ENCODE measurements at places on chromosomes 5 and 9.
A peak's percentile ranks its signal among the peaks of the same experiment; 100 is the strongest.

GRCh38 chr5:180784497-180785097 is 18.0 kb downstream of the MGAT1 start:
- H3K27ac ChIP-seq: no peak overlapping the region
- peaks cover 14% of the 10 kb centered on the region for H3K36me3 ChIP-seq
- peaks cover 20% of the 10 kb centered on the region for H3K4me1 ChIP-seq
- no peaks in the 10 kb centered on the region for H3K27me3 ChIP-seq
- peak; percentile 86 for DNase-seq

DNA sequence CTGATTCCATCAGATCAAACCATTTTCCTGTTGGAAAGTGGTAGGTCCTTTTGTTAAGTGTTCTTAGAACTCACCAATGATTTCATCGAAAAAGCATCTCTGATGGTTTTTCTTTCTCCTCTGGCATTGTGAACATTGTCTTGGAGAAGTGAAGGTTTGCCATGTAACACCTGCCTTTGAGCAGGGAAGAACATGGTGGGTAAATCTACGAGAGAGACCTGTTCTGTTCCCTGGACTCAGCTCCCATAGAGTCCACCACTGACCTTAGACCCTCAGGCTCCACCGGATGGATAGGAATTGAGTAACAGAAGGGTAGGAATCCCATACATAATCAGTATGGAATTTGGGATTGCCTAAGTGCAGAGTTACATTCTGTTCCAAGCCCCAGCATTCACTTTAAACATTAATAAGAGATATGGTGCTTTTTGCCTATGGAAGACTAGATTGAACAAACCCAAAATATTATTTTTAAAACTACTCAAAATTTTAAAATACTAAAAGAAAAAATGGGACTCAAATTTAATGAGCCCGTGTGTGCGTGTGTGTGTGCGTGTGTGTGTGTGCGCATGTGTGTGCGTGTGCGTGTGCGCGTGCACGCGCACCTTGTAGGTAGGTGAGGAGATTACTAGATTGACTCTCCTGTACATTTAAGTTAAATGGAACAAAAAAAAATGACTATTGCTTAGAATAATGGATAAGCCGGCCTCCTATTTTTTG is 92.0 kb downstream of the C9orf152 start:
- no peak overlapping the region for H3K4me3 ChIP-seq
- H3K27ac ChIP-seq: peak overlapping the region; percentile 64
- peaks cover 20% of the 10 kb centered on the region for H3K4me1 ChIP-seq
- H3K36me3 ChIP-seq: no peaks in the 10 kb centered on the region
- peak; percentile 81 for DNase-seq
- no peaks in the 10 kb centered on the region for H3K27me3 ChIP-seq

DNA sequence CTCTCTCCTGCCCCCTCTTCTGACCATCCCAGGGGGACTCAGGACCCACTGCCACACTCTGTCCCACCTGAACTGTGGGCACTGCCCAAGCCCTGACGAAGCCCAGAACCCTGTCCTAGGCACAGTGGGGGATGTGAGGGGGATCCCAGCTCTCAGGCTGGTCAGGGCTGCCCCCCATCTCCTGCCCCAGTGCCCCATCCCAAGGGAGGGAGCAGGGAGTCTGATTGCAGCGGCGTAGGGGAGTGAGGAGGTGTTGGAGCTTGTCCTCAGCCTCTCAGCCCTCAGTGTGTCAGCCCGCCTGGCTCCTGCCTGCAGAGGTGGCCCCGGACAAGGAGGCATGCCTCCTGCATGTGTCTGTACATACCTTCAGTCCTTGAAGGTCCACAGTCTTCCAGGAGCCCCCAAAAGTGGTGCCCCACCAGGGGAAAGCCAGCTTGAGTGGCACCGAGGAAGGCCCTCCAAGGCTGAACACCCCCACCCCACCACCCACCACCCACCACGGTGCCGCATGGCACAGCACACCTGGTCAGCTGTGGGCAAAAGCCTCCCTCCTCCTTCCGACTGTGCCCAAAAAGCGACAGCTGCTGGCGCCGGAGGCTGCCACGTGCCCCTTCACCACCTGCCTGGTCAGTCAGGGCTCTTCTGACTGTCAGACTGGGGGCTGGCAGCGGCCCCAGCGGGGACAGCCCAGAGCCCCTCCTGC is 930 bp downstream of the SARDH start:
- H3K4me3 ChIP-seq: no peak overlapping the region
- H3K36me3 ChIP-seq: no peaks in the 10 kb centered on the region
- no peak overlapping the region for H3K27ac ChIP-seq
- no peak for DNase-seq

- no peaks in the 10 kb centered on the region for H3K4me1 ChIP-seq
- DNase-seq: no peak
- no peaks in the 10 kb centered on the region for H3K27me3 ChIP-seq
- no peak overlapping the region for H3K4me3 ChIP-seq
- H3K27ac ChIP-seq: no peak overlapping the region
Observed at GRCh38 chr5:128228008-128228407, 144.4 kb downstream of the SLC12A2 start.

DNA sequence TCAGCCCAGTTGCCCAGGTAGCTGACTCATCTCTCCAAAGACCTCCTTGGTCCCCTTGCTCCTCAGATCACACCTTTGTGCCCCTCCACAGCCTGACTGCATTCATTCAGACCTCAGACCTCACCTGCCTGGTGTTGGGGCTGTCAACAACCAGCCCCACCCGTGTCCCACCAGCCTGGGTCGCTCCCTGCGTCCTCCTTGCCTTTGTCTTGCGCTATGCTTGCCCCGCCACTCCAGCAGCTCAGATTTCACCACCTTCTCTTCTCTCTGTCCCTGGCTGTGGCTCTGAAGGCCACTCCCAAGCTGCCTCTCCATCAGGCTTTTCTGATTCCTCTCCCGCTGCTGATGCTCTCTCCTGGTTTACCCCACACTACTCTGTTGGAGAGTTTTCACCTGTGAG is 103.5 kb downstream of the MVB12B start:
- peaks cover 11% of the 10 kb centered on the region for H3K36me3 ChIP-seq
- H3K27me3 ChIP-seq: no peaks in the 10 kb centered on the region
- H3K27ac ChIP-seq: no peak overlapping the region
- H3K4me1 ChIP-seq: no peaks in the 10 kb centered on the region
- DNase-seq: no peak
- no peak overlapping the region for H3K4me3 ChIP-seq
